ENCODE measurements at places on chromosomes 5 and 9.

GRCh38 chr5:154390746-154391359 lies 54.9 kb upstream of the SAP30L start:
- no peak for DNase-seq

DNA sequence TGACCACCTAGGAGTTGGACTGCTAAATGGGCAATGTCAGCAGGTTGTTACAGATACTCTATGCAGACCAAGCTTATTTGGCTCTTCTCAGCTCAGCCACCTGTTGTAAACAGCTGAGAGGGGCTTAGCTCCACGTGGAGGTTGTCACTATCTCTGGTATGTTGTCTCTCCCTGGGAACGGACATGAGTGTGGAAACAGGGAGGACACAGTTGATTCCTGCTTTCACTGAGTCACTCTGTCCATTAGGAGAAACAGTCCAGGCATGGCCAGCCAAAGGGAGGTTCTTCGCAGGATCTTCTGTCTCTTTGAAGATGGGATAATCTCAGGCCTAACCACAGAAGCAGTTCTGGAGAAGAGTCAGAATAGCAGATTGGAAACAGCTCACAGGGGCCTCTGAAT lies 121.2 kb downstream of the PALM2AKAP2 start:
- DNase-seq, result no peak

DNA sequence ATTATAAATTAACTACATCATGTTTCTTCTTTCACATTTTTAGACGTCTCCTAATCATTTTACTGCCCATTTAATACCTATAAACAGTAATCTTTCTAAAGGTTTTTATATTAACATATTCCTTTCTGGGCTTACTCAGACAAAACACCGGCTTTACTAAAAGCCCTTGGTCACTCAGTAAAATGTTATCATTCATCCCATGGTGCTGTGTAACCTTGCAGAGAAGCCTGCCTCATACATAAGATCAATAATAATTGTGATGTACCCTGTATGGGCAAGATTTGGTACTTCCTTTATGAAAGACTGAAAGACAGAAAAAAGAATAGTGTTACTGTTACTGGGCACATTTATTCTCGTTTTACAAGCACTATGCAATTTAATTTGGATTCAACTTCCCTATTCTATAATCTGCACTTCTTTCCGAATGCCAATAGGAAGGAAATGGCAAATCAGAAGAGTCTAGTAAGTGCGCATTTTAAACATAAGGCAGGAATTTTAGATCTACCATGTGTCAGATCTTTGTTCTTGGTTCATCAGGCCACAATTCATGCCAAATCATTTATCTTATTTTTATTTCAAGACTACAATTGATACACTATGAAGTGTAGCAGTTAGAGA lies 522.2 kb downstream of the CSNK1G3 start:
- no peak for DNase-seq

- no peak for DNase-seq
Measured at GRCh38 chr5:37776826-37777225, 63.0 kb downstream of the GDNF start.

GRCh38 chr9:84397822-84398221 lies 57.3 kb upstream of the SLC28A3 start:
- no peak for DNase-seq

GRCh38 chr9:84705128-84705527 lies 35.6 kb downstream of the NTRK2 start:
- DNase-seq, result no peak

DNA sequence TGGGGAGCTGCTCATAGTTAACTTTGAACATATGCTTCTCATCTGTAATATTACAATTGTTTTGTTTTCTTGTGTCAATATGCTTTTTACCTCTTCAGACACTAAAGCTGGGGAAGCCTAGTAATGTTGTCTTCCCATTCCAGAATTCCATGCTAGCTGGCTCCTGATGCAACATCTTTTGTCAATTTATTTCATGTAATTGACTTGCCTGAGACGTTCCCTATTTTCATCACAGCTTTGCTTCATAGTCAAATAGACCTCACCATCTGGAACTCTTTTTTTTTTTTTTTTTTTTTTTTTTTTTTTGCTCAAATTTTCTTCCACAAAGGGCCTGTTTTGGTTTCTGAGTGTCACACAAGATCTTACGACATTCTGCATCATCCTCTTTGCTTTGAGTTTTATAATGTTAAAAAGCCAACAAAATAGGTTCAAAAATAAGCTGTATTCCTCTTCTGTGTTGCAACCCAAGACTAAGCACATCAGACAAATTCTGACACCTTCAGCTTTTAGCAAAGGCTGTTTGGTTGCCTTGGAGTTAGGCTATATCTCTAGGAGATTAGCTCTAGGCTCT lies 235.2 kb downstream of the NR3C1 start:
- DNase-seq, result no peak

Data from GM20000 (cell line).